ENCODE measurements at places on chromosomes 2 and 18.

DNA sequence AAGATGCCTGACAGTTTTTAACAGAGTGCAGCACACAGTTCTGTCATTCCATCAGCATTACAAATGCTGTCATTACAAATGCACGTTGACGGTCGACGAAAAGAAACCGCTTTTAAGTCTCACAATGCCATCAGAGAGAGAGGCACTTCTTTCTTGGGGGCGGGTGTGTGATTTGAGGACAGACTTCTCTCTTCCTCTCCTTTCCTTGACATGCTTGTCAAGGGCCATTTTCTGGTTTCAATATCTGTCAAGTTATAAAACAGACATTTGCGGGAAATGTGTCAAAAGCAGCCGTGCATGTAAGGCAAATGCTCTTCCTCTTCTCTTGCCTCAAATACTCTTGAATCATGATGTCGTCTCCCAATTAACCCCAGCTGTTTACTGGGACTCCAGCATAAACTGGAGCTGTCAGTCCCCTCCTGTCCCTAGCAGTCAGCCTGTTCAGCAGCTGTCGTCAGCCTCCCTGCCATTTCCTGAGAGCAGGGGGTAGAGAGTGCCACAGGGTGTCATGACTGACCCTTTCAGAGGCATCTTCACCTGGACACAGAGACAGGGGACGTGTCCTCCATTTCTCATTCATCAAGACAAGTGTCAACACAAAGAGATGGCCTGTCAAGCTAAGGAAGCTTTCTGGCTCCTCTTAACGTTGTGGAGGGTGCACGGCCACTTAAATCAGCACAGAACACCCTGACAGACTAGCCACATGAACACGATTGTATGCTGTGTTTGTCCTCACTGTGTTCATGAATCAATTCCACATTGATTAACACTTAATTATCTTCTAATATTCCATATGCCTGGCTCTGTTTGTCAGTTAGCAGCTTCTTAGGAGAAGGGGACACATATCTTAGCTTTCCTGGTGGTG, 305.4 kb upstream of the RAB6C start:
- H3K27ac ChIP-seq, result no peak overlapping the region
- H3K4me3 ChIP-seq, result no peak overlapping the region
- no peaks in the 10 kb centered on the region for H3K36me3 ChIP-seq
- no peak for DNase-seq
- no peaks in the 10 kb centered on the region for H3K27me3 ChIP-seq

DNA sequence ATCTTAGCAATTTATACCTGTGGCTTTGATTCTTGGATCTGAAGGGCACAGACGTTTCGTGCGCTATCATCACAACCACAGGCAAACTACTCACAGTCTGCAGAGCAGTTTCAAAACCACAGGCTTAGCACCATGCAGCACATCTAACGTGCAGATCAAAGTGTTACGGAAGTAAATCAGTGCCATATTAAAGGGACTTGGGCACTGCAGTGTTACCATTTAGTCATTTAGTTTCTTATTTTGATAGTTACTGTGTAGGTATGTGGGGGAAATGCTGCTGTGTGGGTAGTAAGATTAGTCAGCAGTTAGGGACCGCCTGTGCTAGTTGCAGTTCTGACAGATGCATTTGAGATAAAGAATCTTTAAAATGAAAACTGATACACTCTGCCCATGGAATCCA, 384.0 kb downstream of the NBAS start:
- peak; percentile 69 for DNase-seq
- H3K4me1 ChIP-seq, result peaks cover 46% of the 10 kb centered on the region
- H3K27me3 ChIP-seq, result peaks cover 34% of the 10 kb centered on the region

DNA sequence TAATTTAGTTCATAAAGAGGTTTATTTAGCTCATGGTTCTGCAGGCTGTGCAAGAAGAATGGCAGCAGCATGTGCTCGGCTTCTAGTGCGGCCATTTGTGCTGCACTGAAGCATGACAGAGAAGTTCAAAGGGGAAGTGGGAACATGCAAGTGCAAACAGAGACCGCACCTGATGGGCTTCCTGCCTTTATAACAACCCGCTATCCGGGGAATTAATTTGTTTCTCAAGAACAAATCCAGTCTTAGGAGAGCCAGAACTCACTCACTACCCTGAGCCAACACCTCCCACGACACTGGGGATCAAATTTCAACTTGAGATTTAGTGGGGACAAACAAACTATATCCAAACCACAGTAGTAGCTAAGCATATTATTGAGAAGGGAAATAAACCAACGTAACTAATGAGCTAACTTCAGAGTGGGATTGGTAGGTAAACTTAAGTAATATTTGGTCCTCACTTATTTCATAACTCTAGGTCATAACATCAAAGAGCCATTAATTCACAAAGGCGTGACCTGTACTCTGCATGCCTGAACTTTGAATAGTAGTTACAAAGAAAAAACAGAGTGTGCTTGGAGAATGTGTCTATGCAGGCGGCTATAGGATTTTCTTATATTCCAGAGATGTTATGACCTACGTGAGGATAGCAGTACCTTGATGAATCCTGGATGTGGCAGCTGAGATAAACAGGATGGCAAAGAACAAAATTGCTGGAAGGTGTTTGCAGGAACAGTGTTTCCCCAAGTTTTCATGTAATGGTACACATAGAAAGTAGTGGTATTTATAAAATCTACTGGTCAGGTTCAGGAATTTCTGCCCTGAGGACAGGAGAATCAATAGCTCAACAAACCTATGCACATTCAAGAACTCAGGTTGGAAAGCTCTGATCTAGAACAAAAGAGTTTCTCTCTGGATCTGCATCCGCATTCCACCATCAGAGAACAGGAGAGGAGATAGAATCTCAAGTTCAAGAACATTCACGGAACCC, 845.9 kb upstream of the ID2 start:
- H3K4me1 ChIP-seq, result peaks cover 9% of the 10 kb centered on the region
- H3K36me3 ChIP-seq, result peaks cover 20% of the 10 kb centered on the region
- no peak overlapping the region for H3K27ac ChIP-seq
- DNase-seq, result no peak
- H3K4me3 ChIP-seq, result no peak overlapping the region

GRCh38 chr2:218286570-218287459, 5.5 kb downstream of the TMBIM1 start:
- DNase-seq, result peak; percentile 82
- peaks cover 69% of the 10 kb centered on the region for H3K4me1 ChIP-seq
- peaks cover 40% of the 10 kb centered on the region for H3K36me3 ChIP-seq
- H3K27me3 ChIP-seq, result no peaks in the 10 kb centered on the region
- peak overlapping the region; percentile 98 for H3K27ac ChIP-seq
- H3K4me3 ChIP-seq, result peak overlapping the region; percentile 85

DNA sequence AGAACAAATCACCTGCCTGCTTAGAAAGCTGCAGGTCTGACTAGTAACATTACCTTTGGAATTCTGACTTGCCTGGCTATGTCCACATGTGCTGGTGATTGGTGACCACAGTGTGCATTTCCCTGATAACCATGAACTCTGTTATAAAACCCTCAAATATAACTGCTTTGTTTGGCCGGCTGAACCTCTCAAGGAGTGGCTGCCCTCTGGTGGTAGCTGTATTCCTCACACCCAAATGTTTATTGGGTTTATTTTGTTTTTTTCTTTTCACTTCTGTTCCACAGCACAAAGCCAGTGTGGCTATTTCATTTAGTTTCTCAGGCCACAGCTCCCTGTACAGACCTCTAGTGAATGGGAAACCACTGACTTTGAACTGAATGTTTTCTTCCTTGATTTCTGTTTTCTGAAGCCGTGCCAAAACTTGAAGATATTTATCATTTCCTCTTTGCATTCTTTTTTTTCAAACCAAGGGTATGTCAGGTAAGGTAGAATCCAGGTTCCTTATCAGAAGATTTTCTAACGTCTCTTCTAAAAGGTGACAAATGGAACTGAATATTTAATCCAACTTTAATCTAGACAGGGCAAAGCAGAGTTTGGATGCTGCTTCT, 549.0 kb upstream of the VRK2 start:
- H3K27ac ChIP-seq, result no peak overlapping the region
- no peaks in the 10 kb centered on the region for H3K36me3 ChIP-seq
- H3K4me1 ChIP-seq, result no peaks in the 10 kb centered on the region
- DNase-seq, result no peak
- no peaks in the 10 kb centered on the region for H3K27me3 ChIP-seq

GRCh38 chr18:59787998-59788790, 91.0 kb upstream of the CCBE1 start:
- no peak for DNase-seq
- H3K4me3 ChIP-seq, result no peak overlapping the region
- no peaks in the 10 kb centered on the region for H3K36me3 ChIP-seq
- H3K27ac ChIP-seq, result no peak overlapping the region
- H3K4me1 ChIP-seq, result no peaks in the 10 kb centered on the region

DNA sequence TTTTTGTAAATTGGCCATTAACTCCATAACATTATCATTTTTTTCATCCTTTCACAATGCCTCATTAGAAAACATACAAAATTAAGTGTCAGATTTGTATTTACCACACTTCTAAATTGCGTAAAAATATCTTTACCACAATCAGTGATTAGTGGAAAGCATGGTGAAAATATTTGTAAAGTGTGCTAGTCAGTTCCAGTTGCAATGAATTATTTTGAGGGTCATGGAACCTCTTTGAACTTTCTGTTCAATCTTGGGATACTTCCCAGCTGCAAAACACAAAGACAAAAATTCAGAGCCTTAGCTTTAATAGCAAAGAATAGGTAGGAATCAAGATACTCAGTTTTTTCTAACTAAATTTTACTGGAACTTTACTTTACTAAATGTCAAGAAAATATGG, 4.0 kb upstream of the COL3A1 start:
- no peak overlapping the region for H3K27ac ChIP-seq
- H3K36me3 ChIP-seq, result no peaks in the 10 kb centered on the region
- H3K27me3 ChIP-seq, result peaks cover 4% of the 10 kb centered on the region
- DNase-seq, result no peak
- peaks cover 3% of the 10 kb centered on the region for H3K4me1 ChIP-seq

DNA sequence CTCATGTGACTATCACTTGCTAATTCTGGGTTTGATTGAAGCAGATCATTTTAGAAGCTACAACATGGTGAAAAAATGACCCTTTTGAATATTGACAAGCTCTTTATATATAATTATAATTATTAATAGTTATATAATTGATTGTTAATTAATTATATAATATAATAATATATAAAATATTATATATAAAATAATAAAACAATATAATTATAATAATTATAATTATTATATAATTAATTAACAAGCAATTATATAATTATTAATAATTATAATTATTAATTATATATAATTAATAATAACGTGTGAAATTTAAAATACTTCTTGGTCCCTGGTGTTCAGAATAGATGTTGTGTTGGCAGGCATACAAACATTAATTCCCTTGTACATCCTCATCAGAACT, 404.1 kb upstream of the CDH19 start:
- H3K27me3 ChIP-seq, result no peaks in the 10 kb centered on the region
- no peaks in the 10 kb centered on the region for H3K4me1 ChIP-seq
- H3K36me3 ChIP-seq, result no peaks in the 10 kb centered on the region
- no peak overlapping the region for H3K27ac ChIP-seq
- H3K4me3 ChIP-seq, result no peak overlapping the region

DNA sequence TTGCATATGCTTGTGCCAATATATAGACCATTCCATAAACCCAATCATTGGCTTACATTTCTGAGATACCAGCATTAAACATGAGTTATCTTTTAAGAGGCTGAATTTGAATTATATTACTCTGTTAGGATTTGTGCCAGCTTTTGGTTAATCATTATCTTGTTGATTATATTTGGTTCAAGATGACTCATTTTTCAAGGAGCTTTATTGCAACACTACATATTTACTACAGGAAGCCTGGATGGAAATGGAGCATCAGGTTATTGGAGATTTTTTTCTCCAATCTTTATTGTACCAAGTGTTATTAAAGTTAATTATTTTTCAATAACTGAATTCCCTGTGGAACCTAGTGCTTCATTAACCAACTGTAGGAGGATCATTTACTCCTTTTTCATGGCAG, 26.4 kb downstream of the EML4 start:
- H3K27me3 ChIP-seq, result no peaks in the 10 kb centered on the region
- H3K4me1 ChIP-seq, result peaks cover 38% of the 10 kb centered on the region
- H3K27ac ChIP-seq, result no peak overlapping the region
- H3K4me3 ChIP-seq, result no peak overlapping the region
- H3K36me3 ChIP-seq, result peaks cover 3% of the 10 kb centered on the region

- no peak overlapping the region for H3K27ac ChIP-seq
- no peak overlapping the region for H3K4me3 ChIP-seq
- H3K4me1 ChIP-seq, result peaks cover 10% of the 10 kb centered on the region
- no peaks in the 10 kb centered on the region for H3K27me3 ChIP-seq
Observed at GRCh38 chr2:227774011-227774624, 28.4 kb downstream of the SCYGR8 start.

GRCh38 chr2:47198985-47199451, 43.9 kb upstream of the STPG4 start:
- H3K4me3 ChIP-seq, result no peak overlapping the region
- H3K27me3 ChIP-seq, result peaks cover 31% of the 10 kb centered on the region
- H3K36me3 ChIP-seq, result no peaks in the 10 kb centered on the region
- H3K4me1 ChIP-seq, result no peaks in the 10 kb centered on the region
- no peak for DNase-seq

- H3K27me3 ChIP-seq, result no peaks in the 10 kb centered on the region
- no peak for DNase-seq
- no peak overlapping the region for H3K4me3 ChIP-seq
- peak overlapping the region; percentile 67 for H3K27ac ChIP-seq
- H3K36me3 ChIP-seq, result peaks cover 69% of the 10 kb centered on the region
Observed at GRCh38 chr18:59148192-59148591, 8.5 kb downstream of the SEC11C start.

GRCh38 chr18:32255570-32255969, 65.7 kb downstream of the MEP1B start:
- no peaks in the 10 kb centered on the region for H3K36me3 ChIP-seq
- no peak overlapping the region for H3K27ac ChIP-seq
- H3K4me3 ChIP-seq, result no peak overlapping the region
- peaks cover 13% of the 10 kb centered on the region for H3K27me3 ChIP-seq

GRCh38 chr2:189258616-189259365, 79.2 kb upstream of the COL5A2 start:
- no peak overlapping the region for H3K27ac ChIP-seq
- H3K4me3 ChIP-seq, result no peak overlapping the region
- no peak for DNase-seq
- no peaks in the 10 kb centered on the region for H3K27me3 ChIP-seq
- H3K4me1 ChIP-seq, result peaks cover 4% of the 10 kb centered on the region
- no peaks in the 10 kb centered on the region for H3K36me3 ChIP-seq

DNA sequence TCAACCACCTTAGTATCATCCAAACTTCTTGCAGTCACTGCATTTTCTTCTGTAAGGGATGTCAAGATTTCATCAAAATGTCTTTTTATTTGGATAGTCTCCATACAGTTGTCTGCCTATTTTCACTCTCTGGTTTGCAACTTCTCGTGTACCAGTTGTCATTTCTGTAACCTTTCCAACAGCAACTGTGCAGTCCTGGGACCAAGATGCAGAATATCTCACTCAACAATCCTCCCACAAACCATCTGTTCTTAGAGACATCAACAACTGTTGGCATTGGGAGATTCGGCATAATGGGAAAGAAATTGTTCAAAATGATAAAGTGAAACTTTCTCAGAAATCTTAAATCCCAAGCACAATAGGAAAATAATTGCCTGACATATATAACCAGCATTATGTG, 933.6 kb upstream of the SLC39A10 start:
- no peaks in the 10 kb centered on the region for H3K36me3 ChIP-seq
- DNase-seq, result no peak
- no peak overlapping the region for H3K27ac ChIP-seq
- no peaks in the 10 kb centered on the region for H3K4me1 ChIP-seq
- H3K27me3 ChIP-seq, result no peaks in the 10 kb centered on the region

- H3K4me1 ChIP-seq, result no peaks in the 10 kb centered on the region
- no peaks in the 10 kb centered on the region for H3K27me3 ChIP-seq
- H3K27ac ChIP-seq, result no peak overlapping the region
- H3K4me3 ChIP-seq, result no peak overlapping the region
- DNase-seq, result no peak
Observed at GRCh38 chr2:208329485-208329884, 63.4 kb downstream of the PIKFYVE start.

Data from activated T-helper 2 cell treated with anti-CD3 and anti-CD28 coated beads, Interferon-gamma antibody, Interleukin-2, Interleukin-4, amounts not matched to agents 10 μg/mL and 5 μg/mL and 100 μg/mL, durations not matched to agents 14 hours and 24 hours and 36 hours (primary cell).